ENCODE measurements at places on chromosomes 11 and 22.

GRCh38 chr11:34891611-34892010, 24.6 kb downstream of the APIP start:
- no peak for DNase-seq

- DNase-seq, result no peak
Observed at GRCh38 chr22:22520667-22521602, 865 bp upstream of the ZNF280A start.

DNA sequence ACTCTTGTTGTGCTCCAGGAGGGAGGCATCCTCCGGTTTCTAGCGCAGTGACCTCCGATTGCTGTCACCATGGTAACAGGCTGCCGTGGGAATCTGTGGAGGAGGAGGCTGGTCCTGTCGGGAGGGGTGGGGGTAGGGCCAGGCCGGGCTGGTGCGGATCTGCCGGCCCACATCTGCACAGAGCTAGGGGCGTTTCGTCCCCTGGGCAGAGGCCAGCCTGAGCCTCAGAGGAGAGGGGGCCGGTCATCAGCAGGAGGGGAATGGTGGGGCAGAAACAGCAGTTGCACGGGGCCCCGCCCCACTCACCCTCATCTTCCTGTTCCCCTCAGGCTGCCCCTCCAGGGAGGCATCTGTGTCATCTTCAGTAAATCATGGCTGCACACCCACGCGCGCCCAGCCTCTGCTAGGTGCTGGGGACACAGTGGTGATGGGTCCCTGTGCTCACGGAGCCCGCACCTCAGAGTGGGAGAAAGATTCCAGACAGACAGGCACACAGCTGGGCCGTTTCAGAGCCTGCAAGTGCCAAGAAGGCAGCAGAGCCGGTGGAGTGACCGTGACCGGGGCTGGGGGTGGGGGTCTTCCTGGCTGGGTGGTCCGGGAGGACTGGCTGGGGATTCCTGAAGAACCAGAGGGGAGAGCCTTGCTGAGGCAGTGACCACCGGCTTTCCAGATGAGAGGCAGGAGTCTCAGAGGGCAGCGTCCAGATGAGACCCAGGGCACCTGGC, 120.5 kb downstream of the CACNA1I start:
- no peak for DNase-seq

- DNase-seq, result no peak
Observed at GRCh38 chr11:64485074-64485473, 105.9 kb upstream of the SLC22A12 start.

DNA sequence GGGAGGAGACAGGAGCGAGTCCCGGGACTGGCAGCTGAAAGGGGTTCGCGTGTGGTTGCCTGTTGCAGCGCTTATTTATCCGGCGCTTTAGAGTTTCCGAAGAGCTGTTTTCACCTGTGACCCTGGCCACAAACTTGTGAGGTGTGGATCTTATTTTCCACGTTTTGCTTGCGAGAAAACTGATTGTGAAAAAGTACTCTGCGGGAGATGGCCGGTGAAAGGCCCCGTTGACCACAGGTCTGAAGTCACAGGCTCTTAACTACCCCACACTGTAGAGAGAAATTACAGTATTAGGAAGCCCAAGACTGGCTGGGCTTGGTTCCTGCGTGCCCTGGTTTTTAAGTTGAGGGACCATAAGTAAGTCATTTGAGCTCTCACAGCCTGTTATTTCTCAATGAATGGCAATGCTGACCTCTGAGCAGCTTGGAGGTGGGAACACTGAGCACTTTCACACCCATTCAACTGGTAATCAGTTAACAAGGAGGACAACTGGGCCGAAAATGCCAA, 379 bp upstream of the RAB38 start:
- no peak for DNase-seq

DNA sequence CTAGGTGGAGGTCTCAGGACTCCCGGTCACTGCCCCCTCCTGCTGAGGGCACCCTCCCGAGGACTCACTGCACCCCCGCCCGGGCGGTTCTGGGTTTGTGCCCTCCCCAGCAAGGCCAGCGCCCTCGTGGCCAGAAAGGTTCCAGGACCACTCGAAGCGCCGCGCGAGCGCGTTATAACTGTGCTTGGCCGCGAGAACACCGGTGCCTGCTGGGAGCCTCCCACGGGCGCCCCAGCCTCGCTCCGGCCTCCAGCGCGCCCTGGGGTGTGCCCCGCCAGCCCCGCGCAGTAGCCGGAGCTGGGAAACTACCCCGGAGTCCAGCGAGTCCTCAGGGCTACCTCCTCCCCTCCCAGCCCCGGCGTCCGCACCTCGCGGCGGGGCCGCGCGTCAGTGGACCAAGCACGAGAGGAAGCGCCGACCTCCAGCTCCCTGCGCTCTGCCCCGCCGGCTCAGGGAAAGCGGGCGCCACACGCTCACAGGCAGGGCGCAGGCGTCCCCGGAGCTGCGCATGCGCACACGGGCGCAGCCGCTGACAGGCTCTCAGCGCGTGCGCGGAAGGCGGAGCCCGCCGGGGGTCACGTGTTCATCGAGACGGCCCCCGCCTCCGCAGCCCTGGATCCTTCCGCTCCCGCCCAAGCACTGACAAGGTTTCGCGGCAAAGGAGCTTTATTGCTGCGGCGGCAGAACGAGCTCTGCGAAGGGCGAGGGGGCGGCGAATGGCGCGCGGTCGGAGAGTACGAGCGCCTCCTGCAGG, at the start of gene SCO2:
SCO2 (minus strand) TSS at position 495 of the 754 bp plus-strand sequence. CDS start 1,187 bp downstream, outside the sequence.
- peak; percentile 97 for DNase-seq

GRCh38 chr11:92917927-92918326, 51.5 kb upstream of the MTNR1B start:
- DNase-seq, result no peak

- DNase-seq, result no peak
Observed at GRCh38 chr11:7671347-7672215, 1.7 kb downstream of the CYB5R2 start.

GRCh38 chr11:65382804-65383368, 440 bp upstream of the SLC25A45 start:
- no peak for DNase-seq

- no peak for DNase-seq
Observed at GRCh38 chr11:773830-774229, 3.5 kb downstream of the GATD1 start.

DNA sequence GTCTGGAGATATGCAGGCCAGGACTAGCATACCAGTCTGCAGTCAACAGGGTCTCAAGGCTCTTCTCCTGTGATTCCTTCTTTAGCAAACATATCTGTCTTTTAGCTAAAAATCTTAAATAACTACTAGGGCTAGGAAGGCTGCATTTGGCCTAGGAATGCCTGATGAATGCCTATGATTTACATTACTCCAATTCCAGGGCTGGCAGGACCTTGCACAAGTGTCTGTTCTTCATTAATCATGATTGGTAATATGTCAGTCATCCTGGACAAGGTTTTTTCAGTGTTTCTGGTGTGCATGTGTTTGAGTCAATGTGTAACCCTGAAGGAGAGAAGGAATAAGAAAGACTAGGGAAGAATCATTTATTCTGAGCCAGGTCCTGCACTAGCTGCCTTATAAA, 280.5 kb upstream of the NARS2 start:
- no peak for DNase-seq

- DNase-seq, result no peak
Observed at GRCh38 chr11:85874265-85874664, 19.1 kb downstream of the CCDC83 start.

GRCh38 chr11:120392793-120393192, 56.6 kb downstream of the ARHGEF12 start:
- DNase-seq, result no peak

DNA sequence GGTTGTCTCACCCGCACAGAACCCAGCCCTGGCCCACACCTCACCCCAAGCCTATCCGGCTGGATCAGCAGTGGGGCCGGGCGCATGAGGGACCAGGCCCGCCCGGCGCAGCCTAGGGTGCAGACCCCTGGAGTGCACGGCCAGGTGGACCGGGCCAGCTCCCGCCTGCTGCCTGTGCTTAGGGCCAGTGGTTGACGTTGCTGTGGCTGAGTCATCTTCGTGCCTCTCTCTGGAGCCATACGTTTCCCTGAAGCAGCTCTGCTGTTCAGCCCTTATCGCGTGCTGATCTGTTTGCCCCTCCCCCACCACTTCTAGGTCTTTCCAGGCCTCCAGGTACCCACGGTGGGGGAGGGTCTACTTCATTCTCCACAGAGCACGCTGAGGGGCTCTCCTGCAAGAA, 39.5 kb downstream of the CDKN1C start:
- no peak for DNase-seq

- no peak for DNase-seq
Observed at GRCh38 chr11:123798513-123799252, 7.5 kb downstream of the OR6M1 start.

DNA sequence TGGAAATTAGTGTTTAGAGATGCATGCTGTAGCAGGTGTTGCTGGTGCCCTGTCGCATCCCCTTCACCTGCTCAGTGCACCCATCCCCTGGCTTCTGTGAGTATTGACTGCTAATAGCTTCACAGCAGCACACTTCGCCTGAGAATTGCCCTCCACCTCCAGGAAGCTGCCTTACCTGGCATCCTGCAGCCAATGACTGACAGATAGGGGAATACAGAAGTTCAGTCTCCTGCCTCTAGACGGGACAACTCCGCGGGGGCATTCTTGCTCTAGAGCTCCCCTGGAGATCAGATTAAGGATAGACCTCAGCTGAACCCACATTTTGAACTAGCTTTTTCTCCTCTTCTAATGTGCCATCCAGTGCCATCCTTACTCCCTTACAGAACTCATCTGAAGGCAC, 9.3 kb upstream of the CD3E start:
- DNase-seq, result no peak

- DNase-seq, result no peak
Observed at GRCh38 chr22:48943567-48944432, 883.9 kb downstream of the BRD1 start.

DNA sequence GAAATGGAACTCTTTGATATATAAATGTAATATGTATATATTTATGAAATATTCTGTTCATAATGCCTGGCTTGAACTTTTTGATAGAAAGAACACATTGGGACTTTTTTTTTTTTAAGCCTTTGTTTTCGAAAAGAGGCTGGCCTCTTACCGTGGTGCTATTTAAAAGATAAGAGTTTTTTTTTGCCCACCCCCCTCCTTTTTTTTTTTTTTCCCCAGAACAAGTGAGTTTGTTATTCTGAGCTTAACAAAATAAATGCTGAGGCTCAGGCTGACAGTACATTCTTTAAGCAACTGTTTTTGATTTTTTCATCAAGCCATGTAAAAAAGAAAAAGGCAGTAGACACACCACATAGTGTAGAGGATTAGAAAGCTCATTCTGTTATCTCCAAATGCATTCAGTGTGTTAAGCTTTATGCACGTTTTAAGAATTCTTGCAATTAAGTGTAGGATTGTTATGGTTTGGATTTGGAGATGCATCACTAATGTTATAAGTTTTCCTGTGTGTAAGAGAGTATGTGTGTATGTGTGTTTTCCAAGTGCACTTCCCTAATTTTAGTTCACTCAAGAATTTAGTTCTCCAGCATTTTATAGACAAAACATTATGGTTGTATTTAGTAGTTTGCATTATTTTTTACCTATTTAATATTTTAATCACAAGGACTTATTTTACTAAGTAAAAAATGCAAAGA, 12.0 kb downstream of the PDHX start:
- no peak for DNase-seq

GRCh38 chr11:55503449-55503848, 50.8 kb upstream of the OR4C15 start:
- no peak for DNase-seq

DNA sequence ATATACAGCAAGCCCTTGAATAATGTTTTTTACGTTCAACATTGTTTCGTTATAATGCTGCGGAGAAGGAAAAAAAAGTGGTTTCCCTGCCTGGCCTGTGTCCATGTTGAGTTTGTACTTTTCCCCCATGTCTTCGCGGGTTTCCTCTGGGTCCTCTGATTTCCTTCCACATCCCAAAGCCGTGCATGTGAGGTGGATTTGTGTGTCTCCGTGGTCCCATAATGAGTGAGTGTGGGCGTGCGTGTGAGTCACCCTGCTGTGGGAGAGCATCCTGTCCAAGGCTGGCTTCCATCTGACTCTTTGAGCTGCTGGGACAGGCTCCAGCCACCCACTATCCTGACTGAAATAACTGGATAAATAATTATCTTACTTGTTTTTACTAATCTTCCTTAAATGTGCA, 29.6 kb upstream of the SNX19 start:
- no peak for DNase-seq

GRCh38 chr11:120055646-120056045, 82.3 kb downstream of the TRIM29 start:
- DNase-seq, result no peak

- no peak for DNase-seq
Observed at GRCh38 chr22:49768077-49768910, 59.4 kb downstream of the BRD1 start.

DNA sequence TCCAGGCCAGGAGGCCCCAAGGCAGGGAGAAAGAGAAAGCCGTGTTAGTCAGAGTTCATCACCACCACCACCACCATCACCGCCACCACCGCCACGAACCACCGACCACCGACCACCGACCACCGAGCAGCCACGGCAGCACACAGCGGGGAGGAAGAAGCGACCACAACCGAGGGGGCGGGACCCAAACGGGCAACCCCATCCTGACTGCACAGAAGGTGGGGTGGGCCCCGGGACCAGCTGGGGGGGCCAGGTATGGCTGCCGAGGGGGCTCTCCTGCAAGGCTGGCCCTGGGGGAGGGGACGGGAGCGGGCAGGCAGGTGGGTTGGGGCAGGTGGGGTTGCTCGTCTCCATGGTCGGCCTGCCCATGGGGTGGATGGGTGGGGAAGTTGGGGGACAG, 34.2 kb downstream of the SYT7 start:
- DNase-seq, result no peak

DNA sequence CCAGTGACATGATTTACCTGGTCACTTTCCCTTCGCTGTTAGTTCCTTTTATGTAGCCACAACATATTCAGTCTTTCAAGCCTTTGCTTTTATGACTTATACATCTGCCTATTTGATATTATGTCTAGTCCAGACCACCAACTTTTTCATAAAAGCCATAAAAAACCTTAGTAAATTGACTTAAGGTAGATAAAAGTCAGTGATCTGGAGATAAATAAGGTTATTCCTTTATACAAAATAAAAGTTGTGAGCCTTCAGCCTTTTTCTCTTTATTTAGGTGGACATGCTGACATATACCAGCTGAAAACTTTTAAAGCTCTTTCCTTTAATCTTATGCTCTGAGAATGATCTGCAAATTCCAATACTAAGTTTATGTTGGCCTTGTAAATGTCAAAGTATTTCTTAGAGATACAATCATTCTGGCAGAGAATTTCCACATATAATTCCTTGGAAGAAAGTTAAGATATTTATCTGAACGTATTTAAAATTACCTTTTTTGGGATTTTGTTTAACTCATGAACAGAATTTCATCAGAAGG, 690.4 kb upstream of the CHORDC1 start:
- DNase-seq, result no peak
